ENCODE measurements at places on chromosomes 4 and X.

- no peak for DNase-seq
These were observed 70.3 kb upstream of the EMCN start for GRCh38 chr4:100588076-100588475.

DNA sequence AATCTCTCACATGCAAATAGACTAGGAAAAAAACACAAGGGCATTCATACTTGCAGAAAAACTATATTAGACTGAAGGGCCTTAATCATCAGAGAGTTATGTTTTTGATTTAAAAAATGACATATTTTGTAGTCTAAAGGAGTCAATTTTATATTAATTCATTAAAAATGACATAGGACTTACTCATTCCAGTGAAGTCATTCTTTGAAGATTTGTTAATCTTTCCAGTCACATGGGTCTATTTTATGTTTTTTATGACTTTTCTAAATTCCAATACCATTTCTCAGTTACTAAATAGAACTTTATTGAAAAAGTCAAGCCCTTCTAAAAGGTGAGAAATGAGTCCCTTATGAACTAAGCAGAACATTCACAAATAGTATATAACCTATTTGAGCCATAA lies 743.8 kb upstream of the INTU start:
- no peak for DNase-seq

GRCh38 chrX:43540318-43540717 lies 115.8 kb upstream of the MAOA start:
- no peak for DNase-seq

DNA sequence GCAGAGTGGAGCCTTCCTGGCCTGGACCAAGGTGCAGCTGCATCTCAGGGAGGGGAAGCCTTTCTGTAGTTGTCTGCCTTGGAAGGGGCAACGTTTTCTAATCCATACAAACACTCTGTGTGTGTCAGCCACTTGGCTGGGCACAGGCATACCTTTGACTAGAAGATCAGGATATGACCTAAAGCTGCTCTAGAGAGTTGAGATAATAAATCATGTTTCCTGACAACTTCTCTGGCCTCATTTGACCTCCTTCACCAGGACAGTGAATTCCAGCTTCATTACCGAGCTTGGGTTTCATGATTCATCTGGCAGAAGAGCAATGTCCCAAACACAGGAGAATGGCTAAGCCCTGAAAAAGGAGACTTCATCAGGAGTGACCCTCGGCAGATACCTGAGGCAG lies 89.6 kb upstream of the KIT start:
- no peak for DNase-seq

DNA sequence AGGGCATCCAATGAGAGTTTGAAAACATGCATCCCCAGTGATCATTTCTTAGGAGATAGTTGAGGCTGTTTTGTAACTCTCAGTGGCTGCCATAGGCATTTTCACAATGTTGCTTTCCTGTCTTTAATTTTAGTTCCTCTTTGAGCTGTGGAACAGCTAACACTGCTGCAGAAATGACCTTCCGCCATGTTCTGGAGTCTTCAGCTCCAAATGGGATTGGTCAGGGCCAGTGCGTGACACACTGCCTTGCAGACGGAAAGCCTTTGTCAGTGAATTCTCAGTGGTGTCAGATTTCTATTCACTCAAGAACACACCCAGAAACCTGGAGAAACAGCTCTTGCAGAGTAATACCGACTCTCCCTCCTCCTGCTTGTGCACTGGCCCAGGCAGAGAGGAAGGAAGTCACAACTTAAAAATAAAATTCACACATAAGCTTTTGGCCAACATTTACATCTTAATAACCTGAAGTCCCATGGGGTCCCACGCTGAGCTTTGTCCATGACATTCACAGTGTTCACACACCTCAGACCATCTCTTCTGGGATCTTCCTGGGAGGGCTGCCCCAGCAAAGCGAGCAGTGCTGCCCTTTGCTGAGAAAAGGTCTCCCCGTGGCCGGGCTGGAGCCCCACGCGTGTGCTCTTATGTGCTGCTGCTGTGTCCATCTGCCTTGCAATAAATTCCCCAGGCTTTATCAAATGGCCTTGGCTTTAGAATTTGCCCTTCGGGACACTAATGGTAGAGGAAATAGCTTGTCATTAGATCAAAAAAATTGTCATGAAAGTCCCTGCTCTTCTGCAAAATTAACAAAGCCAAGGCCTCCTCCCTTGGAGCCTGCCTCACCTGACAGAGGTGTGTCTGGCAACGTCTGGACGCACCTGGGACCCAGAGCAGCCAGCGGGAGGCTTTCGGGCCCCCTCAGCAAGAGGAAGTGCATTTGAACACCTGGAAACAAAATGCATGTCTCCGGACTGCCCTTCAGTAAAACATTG lies 126.8 kb downstream of the IRF2 start:
- DNase-seq, result no peak

- no peak for DNase-seq
These were observed 113.7 kb downstream of the CHRNA9 start for GRCh38 chr4:40448875-40449274.

GRCh38 chrX:150692831-150693724 lies at the start of gene MTMR1:
Gene MTMR1, plus strand, starts transcription at chrX:150693396. Its CDS starts 135 bp downstream, at chrX:150693531.
- DNase-seq, result peak; percentile 19

- no peak for DNase-seq
These were observed 685.2 kb upstream of the INTU start for GRCh38 chr4:126947536-126947935.

DNA sequence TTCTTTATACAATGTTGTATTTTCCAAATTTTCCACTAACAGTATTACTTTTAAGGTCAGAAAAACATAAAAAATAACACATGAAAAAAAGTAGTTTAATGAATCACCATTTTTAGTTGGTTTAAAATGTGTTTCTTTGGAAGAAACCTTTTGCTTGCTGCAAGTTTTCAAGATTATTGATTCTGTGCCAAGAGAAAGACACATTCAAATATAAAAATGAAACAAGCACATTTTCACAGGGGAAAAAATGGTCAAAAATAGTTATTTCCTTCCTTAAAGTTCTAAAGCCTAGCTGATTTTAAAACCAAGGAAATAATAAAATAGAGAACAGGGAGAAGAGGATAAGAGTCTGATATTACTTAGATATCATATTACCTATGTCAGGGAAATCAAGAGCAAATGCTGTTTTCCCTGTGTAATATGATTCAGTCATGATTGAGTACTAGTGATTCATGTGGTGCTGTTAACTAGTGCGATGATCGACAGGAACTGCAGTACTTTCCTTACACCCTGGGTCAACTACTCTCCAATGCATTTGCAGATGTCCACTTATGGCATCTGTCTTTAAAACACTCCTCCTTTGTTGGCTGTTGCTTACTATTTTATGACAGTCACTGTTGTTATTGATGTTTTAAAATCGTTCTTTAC lies 103.8 kb downstream of the CAMK2D start:
- no peak for DNase-seq

- peak; percentile 77 for DNase-seq
These were observed 48.1 kb upstream of the ENPP6 start for GRCh38 chr4:184265546-184266351.

- no peak for DNase-seq
These were observed 32.9 kb downstream of the USP9X start for GRCh38 chrX:41118156-41118555.

GRCh38 chr4:86108137-86108536 lies 251.7 kb downstream of the MAPK10 start:
- no peak for DNase-seq

DNA sequence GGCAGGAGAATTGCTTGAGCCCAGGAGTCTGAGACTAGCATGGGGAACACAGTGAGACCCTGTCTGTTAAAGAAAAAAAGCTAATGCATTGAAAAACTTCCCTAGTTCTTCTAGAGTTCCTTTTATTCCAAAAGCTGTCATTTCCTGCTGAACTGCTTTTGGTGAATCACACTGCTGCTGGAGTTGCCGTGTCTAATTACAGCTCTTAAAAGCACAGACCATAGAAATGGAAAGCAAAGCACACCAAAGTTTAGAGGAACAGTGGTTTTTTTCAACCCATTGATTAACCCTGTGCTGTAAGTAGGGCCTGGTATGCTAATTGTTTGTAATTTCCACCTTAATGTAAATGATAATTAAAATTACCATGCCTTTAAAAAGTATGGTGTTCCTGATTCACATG lies 52.4 kb downstream of the SEPTIN11 start:
- DNase-seq, result no peak

DNA sequence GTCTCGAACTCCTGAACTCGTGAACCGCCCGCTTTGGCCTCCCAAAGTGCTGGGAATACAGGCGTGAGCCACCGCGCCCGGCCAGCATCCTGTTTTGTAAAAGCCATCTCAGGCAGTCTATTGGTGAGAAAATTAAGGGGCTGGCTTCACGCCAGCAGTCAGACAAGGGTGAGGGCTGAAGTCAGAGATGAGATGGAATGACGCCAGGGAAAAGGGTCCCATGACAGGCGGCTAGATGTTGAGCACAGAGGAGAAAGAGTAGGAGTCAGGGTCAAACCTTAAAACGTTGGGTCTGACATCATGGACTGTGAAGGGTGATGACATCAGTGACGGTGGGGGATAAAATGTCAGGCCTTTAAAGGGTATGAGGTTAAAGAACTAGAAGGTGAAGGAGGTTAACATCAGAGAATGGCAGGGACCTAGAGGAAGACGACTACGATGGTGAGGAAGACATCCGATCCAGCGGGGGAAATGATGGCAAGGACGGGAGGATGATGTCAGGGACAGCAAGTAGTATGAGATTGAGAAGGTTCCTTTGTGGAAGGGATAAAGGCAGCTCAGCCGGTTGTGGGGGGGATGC lies 504 bp upstream of the RBM3 start:
- DNase-seq, result no peak

- no peak for DNase-seq
These were observed 297.7 kb upstream of the VCX3A start for GRCh38 chrX:6832619-6833018.

- no peak for DNase-seq
These were observed 15.0 kb downstream of the SHISA3 start for GRCh38 chr4:42412251-42412650.

DNA sequence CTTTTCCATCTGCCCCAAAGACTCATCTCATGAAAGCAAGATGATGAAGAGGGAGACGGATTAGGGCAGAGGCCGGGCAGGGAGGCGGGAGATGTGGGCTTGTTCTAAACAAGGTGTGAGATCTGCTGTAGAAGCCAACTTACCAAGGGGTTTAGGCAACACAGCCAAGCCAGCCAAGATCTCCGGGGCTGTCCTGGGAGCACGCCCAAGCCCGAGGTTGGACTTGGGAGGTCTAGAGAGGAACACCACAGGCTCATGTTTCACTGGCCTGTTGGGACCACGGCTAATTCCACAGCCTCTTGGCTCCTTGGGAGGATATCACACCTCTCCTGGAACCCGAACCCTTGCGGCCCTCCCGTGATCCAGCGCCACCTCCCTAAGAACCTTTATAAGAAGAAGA lies 171.4 kb downstream of the CRLF2 start:
- no peak for DNase-seq

DNA sequence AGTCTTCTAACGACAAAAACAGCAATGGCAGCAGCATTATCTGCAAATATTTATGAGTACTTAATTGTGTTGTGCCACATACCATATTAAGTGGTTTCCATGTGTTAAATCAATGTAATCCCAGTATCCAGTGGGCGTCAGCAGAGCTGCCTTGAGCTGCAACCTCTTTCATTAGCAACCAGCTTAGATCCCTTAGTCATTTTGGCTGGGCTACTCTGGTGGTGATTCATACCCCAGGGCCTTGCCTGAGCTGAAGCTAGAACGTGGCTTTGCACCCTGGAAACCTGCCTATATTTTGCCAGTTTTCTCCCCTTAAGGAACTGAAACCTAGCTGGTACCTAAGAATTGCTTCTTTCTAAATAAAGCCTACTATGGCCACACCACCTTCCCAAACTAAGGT lies 474.3 kb upstream of the FTHL17 start:
- DNase-seq, result no peak

DNA sequence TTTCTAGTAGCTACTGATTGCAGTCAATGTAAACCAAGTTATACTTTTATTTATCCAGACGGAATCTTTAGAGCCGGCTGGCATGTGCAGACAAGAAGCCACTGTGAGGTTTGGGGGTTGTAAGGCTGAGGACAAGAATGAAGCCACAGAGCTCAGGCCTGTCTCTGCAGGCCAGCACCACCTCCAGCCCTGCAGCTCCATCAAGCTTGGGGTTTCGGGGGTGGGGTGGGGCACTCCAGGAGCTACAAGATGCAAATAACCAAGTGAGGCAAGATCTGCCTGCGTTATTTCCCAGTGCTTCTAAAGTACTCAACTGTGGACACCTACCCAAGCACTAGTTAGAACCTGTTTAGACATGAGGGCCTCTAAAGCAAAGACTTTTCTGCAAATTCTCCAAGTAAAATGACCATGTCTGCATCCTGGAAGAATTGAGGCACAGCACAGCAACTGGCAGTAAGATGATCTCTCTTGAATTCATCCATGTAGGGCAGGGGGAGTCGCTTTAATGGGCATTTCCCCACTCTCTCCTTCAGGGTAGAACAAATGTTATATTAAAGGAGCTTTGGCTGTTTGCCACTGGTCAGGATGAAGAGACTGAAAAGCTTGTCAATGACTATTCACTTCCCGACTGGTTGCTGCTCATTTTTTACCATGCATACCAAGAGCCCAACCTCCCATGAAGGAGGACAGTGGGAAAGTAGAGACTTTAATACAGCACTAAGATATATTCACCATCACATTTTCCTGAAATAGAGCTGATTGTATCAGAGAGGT lies 222.5 kb downstream of the MGST2 start:
- peak; percentile 6 for DNase-seq

DNA sequence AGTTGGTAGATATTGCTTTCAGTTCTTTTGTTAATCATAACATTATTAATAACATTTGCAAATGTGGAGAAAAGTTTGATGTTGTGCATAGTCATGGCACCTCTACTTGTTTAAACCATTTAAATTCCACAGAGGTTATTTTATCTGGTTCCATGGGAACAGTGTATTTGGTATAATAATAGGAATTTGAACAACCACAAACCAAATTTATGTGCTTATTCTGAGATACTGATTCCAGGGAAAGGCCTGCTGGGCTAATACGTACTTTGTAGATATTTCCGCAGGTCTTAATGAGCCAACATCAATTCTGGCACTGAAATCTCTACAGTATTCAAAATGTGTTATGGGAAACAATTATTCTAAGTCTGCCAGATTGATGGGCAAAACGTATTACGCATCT lies 319.0 kb downstream of the DKK2 start:
- no peak for DNase-seq

GRCh38 chr4:48315728-48316630 lies 25.4 kb upstream of the SLAIN2 start:
- DNase-seq, result peak; percentile 16

DNA sequence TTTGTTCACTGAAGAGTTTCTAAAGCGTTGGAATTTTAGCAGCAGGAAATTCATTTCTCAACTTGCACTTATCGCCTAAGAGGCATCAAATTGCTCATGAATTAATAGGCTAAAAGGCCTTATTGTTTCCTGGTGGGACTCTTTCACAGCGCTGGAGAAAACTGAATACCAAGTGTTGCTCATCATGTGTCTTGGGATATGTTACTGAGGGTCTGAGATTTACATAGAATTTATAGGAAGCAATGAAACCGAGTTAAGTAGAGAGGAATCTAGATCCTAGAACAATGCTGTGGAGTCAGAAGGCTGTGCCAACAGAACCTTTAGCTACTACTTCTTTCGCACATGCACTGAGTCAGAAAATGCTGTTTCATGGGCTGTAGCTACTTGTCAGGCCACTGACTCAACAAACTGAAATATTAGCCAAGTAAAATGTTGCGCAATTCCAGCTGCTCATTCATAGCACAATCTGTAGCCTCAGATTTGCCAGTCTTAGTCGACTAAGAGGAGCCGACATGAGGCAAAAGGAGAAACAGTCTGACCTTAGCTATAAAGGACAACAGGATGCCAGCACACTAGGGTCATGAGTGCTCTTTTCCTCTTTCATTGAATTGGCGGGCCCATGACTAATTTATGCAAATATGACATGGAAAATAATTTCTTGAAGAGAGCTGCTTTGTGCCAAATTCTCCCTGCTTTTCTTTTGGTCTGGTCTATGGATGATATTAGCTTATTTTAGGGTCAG lies 35.9 kb upstream of the CXCL8 start:
- DNase-seq, result no peak

Data from T47D (cell line).